ENCODE measurements at places on chromosomes 6 and 20.

- no peak for DNase-seq
Measured at GRCh38 chr6:20058912-20059311, 153.4 kb downstream of the MBOAT1 start.

- DNase-seq = no peak
Measured at GRCh38 chr6:160424256-160424655, 76.1 kb downstream of the SLC22A3 start.

GRCh38 chr6:34511915-34512737 lies 44.0 kb downstream of the SPDEF start:
- no peak for DNase-seq

GRCh38 chr20:22941550-22941949 lies 93.6 kb upstream of the SSTR4 start:
- no peak for DNase-seq
